SHP77 (cell line): ENCODE measurements at places on chromosomes 11 and 22.

- DNase-seq, result peak; percentile 26
Observed at GRCh38 chr11:42890773-42891172, 421.0 kb upstream of the API5 start.

- DNase-seq, result no peak
Observed at GRCh38 chr22:42967005-42967404, 47.9 kb downstream of the PACSIN2 start.

- no peak for DNase-seq
Observed at GRCh38 chr11:74683279-74683871, 47.9 kb downstream of the CHRDL2 start.

- no peak for DNase-seq
Observed at GRCh38 chr22:22574361-22574760, 15.3 kb upstream of the PRAME start.

- DNase-seq, result no peak
Observed at GRCh38 chr11:46240861-46241260, 36.6 kb upstream of the CREB3L1 start.

DNA sequence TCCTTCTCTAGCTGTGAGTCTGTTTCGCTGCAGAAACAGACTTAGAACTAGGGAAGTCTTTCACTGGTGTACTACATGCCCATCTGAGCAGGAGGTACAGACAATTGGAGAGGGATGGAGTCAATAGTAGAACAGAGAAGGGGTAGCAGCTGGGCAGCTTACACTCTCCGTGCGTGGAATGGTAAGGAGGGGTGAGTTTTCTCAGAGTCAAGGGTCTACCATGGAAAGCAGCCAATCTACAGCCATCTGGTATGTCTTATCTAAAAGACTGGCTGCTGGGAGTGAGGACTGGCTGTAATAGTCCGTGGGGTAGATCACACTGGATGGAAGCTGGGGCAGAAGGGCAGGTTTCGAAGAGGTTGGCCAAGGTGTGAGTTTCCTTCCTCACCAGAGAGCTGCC, 137.3 kb upstream of the TENM4 start:
- DNase-seq, result no peak
